ENCODE measurements at places on chromosomes 13 and 19. TPM values are rescaled to one million over a fixed set of nuclear protein-coding genes. Genes with fewer than 3 reads are reported as not detected.

Gene SBSN
- total RNA-seq = not detected

Gene KIR2DL3
- 40.7 TPM for total RNA-seq

DNA sequence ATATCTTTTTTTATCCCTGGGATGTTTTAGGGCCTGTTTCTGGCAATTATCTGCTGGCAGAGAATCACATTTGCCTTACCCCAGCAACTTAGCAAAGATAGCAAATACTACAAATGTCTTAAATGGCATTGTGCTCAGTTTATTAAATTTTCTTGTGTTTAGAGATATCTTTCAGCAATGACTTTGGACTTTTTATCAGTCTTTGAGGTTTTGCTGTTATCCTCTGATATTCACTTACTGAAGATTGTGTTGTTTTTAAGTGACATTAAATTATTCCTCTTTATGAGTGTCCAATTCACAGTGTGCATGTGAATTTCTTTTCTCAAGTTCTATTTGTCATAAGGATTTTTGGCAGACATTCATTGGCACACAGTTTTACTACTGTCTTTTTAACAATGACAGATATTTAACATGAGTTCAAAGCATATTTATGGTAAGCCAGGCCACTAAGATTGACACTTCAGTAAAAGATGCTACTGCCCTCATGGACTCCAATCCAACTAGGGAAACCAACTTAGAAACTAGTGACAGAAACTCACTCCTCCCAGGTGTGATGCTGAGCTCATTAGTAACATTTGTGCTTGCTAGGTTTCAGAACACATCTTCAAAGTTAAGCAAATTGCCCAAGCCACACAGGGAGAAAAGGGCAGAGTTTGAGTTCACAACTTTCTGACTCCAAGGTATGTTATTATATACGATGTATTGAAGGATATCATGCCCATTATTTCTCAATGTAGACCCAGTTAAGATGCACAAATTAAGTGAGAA lies 481.9 kb downstream of the GPC6 start:
- H3K4me1 ChIP-seq = no peaks in the 10 kb centered on the region
- H3K27me3 ChIP-seq = no peaks in the 10 kb centered on the region
- no peaks in the 10 kb centered on the region for H3K36me3 ChIP-seq
- H3K4me3 ChIP-seq = no peak overlapping the region
- no peak for DNase-seq

DNA sequence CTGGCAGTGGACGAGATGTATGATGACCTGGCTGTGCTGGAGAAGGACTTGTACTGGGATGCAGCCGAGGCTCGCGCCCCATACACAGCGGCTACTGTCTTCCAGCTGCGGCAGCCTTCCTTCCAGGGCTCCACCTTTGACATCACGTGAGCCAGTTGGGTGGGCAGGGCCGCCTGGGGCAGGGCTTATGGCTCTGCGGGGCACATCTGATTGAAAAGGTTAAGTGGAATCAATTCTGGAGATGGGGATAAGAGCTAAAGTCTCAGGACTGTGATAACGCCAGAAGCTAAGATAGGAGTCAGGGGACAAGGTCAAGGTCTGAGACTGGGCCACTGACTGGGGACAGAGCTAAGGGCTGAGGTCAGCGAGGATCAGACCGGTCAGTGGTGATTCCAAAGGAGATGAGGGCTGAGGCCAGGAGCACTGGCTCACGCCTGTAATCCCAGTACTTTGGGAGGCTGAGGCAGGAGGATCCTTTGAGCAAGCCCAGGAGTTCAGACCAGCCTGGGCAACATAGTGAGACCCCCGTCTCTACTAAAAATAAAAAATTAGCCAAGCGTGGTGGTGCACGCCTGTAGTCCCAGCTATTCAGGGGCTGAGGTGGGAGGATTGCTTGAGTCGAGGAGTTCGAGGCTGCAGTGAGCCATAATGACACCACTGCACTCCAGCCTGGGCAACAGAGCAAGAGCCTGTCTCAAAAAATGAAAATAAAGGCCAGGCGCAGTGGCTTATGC lies 4.7 kb downstream of the BEST2 start:
- no peak overlapping the region for H3K4me3 ChIP-seq
- H3K27ac ChIP-seq = no peak overlapping the region
- no peaks in the 10 kb centered on the region for H3K36me3 ChIP-seq
- H3K4me1 ChIP-seq = peaks cover 9% of the 10 kb centered on the region
- no peak for DNase-seq

DNA sequence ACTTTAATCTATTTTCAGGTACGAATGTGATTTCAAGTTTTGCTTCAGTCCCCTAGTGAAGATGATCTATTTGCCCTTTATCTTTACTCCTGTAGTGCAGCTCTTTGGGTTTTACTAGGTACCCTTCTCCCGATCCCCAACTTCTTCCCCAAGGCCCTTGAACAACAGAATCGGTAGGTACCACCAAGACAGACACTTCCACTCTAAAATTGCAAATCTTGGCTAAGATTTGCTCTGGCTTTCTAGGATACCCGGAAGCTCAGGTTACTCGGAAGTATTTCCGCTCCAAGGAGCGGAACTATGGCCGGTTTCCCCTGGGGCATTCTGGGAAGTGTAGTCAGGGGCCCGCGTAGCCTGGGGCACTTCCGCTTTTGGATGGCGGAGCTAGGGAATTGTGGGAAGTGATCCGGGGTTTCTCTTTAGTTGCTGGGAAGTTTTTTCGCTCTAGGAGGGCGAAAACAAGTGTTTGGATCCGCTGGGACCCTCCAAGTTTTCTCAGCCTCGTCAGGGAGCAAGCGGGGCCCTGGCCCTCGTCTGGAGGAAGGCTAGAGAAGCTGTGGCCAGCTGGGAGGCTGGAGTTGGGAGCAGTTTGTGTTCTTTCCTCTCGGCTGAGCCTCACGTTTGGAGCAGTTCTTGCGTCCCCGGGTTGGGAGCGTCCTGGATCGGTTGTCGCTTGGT lies 5.1 kb upstream of the ZNF227 start:
- peak overlapping the region; percentile 79 for H3K27ac ChIP-seq
- peaks cover 2% of the 10 kb centered on the region for H3K27me3 ChIP-seq
- peak overlapping the region; percentile 77 for H3K4me3 ChIP-seq
- no peaks in the 10 kb centered on the region for H3K36me3 ChIP-seq
- H3K4me1 ChIP-seq = peaks cover 12% of the 10 kb centered on the region

Data from natural killer cell (primary cell).